ENCODE measurements at places on chromosomes 13 and 19.

GRCh38 chr19:2427429-2428320, at the start of gene TIMM13:
TSS of gene TIMM13 (minus strand) at chr19:2427586. CDS start at chr19:2427533, 53 bp downstream.
- peak; percentile 98 for DNase-seq

- DNase-seq = no peak
These were observed 133.6 kb downstream of the KDM4B start for GRCh38 chr19:5102520-5102919.

DNA sequence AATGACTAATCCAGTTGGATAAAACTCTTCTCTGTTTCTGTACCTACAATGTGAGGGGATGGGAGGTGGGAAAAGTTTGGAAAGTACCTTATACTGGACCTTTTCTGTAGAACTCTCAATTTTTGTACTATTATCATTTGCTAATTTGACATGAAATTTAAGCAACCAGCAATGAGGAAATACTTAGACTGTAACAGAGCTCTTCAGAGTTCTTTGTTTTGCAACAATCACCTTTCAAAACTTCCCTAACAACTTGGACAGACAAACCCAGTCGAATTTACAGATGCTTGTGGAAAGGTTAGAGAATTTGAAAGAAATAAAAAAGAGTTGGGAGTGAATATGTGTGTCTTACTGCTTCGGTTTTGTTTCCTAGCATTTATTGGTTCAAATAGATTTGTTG, 16.8 kb downstream of the KBTBD7 start:
- no peak for DNase-seq

- no peak for DNase-seq
These were observed 8.3 kb downstream of the PRAM1 start for GRCh38 chr19:8494158-8494557.

GRCh38 chr19:45524575-45525129, 17.4 kb downstream of the VASP start:
- no peak for DNase-seq

DNA sequence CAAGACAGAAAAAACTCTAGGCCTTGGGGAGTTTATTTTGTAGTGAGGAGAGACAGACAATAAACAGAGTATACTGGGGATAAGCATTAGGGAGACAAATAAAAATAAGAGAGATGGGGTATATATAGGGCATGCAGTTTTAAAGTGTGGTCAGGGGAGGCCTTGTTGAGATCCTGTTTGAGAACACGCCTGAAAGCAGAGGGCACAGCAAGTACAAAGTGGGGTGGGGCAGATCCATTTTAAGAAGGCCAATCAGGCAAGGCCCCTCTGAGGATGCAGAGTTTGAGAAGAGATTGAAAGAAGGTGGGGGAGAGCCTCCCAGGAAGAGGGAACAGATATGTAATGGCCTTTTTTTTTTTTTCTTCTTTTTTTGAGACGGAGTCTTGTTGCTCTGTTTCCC, 2.1 kb downstream of the PPP2R1A start:
- no peak for DNase-seq

GRCh38 chr19:33774751-33775150, 21.9 kb upstream of the KCTD15 start:
- no peak for DNase-seq

DNA sequence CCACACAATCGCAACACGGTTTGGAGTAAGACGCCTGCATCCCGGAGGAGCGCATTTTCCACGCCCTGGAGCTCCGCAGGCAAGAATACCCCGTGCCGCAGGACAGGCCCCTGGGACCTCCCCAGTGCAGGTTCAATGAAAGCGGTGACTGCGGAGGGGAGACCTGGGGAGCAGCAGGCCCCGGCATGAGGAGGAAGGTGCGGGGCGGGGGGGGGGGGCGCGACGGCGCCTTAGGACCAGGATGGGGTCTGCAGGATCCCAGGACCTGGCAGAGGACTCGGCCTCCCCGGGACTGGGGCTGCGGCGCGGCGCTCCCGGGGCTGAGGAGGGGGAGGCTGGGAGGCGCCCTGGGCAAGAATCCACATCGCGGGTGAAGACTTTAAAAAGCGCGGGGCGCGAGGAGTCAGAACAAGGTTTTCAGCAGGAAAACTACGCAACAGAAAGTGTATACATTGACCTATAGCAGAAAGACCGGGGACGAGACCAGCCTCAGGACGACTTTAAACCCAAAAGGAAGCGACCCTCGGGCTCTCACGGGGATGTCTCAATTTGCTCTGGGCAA, 432 bp downstream of the ZNF611 start:
- DNase-seq = no peak

- DNase-seq = no peak
These were observed 109.8 kb downstream of the EFNB2 start for GRCh38 chr13:106425661-106426060.

DNA sequence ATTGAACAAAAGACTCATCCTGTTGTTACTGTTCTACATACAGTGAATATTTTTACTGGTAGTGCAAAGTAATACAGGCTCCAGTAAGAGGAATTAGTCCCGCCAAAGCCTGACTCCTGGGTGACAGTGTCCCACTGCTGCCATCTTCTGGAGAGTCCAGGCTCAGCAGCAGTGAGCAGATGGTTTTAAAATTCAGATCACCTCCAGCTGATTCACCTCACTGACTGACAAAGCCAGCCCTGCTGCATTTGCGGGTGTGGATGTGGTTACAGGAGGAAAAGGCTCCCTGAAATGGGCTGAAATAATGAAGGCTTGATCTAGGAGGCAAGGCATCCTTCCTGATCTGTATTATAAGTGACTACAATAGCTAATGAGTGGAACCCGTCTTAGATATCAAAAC, 18.3 kb downstream of the PABPC3 start:
- peak; percentile 39 for DNase-seq

- no peak for DNase-seq
These were observed 631 bp upstream of the PALM3 start for GRCh38 chr19:14062558-14062855.

All from left lung (tissue), 14 donors.